Large intestine (tissue), 12 donors: ENCODE measurements at places on chromosomes 6 and 20.

DNA sequence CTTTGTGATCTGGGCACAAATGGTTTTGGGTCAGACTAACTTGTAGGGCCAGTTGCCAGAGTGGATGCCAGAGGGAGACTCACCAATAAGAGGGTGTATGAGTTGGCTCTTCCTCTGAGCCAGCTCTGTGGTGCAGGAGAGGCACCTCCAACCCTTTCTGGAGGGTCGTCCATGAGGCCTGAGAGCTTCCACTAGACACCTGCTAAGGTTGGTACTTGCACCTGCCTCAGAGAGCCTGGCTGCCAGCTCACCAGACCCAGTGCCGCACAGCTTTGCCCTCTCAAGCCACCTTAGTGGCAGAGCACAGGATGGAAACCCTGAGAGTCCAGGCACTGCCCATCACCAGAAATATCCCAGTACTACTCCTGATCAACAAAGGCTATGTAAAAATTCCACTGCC, 504.3 kb downstream of the EYS start:
- no peak for DNase-seq
- no peak overlapping the region for H3K27ac ChIP-seq
- no peak overlapping the region for H3K4me3 ChIP-seq
- H3K36me3 ChIP-seq: no peaks in the 10 kb centered on the region
- no peaks in the 10 kb centered on the region for H3K27me3 ChIP-seq

- H3K27ac ChIP-seq: no peak overlapping the region
- no peaks in the 10 kb centered on the region for H3K27me3 ChIP-seq
- H3K4me1 ChIP-seq: peaks cover 9% of the 10 kb centered on the region
- no peaks in the 10 kb centered on the region for H3K36me3 ChIP-seq
- peak; percentile 18 for DNase-seq
Observed at GRCh38 chr20:22536956-22537756, 47.2 kb downstream of the FOXA2 start.

- H3K27me3 ChIP-seq: no peaks in the 10 kb centered on the region
- no peak for DNase-seq
- no peak overlapping the region for H3K4me3 ChIP-seq
- no peaks in the 10 kb centered on the region for H3K4me1 ChIP-seq
- H3K36me3 ChIP-seq: no peaks in the 10 kb centered on the region
Observed at GRCh38 chr6:45724511-45724910, 291.1 kb downstream of the CLIC5 start.

- no peaks in the 10 kb centered on the region for H3K4me1 ChIP-seq
- no peak overlapping the region for H3K27ac ChIP-seq
- no peaks in the 10 kb centered on the region for H3K36me3 ChIP-seq
- H3K4me3 ChIP-seq: no peak overlapping the region
- peaks cover 2% of the 10 kb centered on the region for H3K27me3 ChIP-seq
- no peak for DNase-seq
Observed at GRCh38 chr6:79993911-79994309, 10.5 kb upstream of the TTK start.

DNA sequence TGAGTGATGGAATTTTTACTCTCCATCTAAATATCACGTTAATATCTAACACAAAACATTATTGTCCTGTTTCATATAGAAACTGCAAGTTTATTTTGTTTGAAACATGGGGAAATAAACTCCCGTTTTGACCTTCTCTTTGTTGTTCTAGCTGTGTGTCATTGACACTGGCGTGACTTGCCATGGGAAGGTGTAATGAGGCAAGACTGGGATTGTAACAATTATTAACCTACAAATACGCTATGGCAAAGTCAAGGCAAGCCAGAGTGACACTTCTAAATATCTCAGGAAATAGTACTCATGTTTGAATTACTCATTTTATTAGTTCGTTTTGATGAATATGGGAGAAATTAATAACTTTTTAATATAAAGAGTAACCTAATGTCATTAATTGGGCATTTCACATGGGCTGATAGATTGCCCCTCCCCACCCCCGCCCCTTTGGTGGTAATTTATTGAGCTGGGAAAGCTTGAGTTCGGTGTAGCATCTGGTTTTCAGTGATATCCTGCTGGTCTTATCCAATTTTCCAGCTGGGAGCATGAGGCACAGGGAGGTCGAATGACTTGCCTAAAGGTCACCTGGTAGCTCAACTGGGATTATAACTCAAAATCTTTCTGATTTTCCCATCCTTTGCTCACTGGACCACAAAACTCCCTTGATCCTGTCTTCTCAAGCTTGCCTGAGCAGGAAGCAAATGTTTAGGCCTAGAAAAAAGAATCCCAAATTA, 380.6 kb upstream of the JAG1 start:
- H3K4me3 ChIP-seq: no peak overlapping the region
- no peak for DNase-seq
- H3K27me3 ChIP-seq: no peaks in the 10 kb centered on the region
- H3K27ac ChIP-seq: no peak overlapping the region
- no peaks in the 10 kb centered on the region for H3K36me3 ChIP-seq

- H3K4me1 ChIP-seq: no peaks in the 10 kb centered on the region
- no peaks in the 10 kb centered on the region for H3K27me3 ChIP-seq
- no peaks in the 10 kb centered on the region for H3K36me3 ChIP-seq
- H3K4me3 ChIP-seq: no peak overlapping the region
Observed at GRCh38 chr6:1579096-1579495, 30.6 kb upstream of the FOXC1 start.

DNA sequence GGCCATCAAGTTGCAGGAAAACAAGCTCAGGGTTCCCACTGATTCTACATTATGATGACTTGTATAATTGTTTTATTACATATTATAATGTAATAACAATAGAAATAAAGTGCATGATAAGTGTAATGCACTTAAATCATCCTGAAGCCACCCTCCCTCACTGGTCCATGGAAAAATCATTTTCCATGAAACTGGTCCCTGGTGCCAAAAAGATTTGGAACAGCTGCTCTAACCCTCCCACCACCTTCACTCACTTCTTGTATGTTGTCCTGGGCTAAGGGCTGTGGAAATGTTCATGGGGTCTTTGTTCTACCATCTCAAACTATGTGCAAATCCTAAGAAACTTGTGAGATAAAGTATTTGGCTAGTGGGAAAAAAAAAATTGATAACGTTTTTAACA, 133.8 kb downstream of the LRRC1 start:
- no peak overlapping the region for H3K4me3 ChIP-seq
- H3K27ac ChIP-seq: peak overlapping the region; percentile 70
- peaks cover 26% of the 10 kb centered on the region for H3K4me1 ChIP-seq
- DNase-seq: no peak
- H3K36me3 ChIP-seq: no peaks in the 10 kb centered on the region

- H3K36me3 ChIP-seq: no peaks in the 10 kb centered on the region
- peak within 1 kb of the TSS; percentile 53 for H3K27ac ChIP-seq
- peak within 1 kb of the TSS; percentile 97 for H3K4me3 ChIP-seq
Observed at GRCh38 chr6:37353761-37354525, at the start of gene RNF8. Gene RNF8 (plus strand): TSS chr6:37353983. CDS start chr6:37354165, 182 bp downstream.

DNA sequence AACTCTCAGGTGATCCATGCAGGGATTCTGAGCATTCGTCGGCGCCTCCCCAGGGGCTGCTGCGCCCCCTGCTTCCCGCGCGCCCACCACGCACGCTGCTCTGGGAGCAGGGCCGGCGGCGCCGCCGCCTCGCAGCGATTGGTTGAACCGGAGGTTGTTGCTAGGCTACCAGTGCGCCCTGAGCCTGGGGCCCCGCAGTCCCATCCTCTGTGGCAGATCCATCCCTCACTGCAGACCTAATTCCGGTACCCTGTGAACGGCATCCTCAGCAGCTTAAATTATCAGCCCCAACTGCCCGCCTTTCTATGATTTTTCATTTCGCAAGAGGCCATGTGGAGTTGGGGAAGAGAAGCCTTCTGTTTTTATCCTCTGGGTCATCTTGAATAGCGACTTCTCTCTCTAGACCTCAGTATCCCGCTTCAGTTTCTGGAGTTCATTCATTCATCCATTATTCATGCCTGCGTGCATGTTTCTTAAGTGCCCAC, 15.4 kb downstream of the PNPLA1 start:
- no peaks in the 10 kb centered on the region for H3K36me3 ChIP-seq
- no peak overlapping the region for H3K27ac ChIP-seq
- no peak overlapping the region for H3K4me3 ChIP-seq
- no peak for DNase-seq
- H3K27me3 ChIP-seq: peaks cover 19% of the 10 kb centered on the region
- peaks cover 18% of the 10 kb centered on the region for H3K4me1 ChIP-seq

DNA sequence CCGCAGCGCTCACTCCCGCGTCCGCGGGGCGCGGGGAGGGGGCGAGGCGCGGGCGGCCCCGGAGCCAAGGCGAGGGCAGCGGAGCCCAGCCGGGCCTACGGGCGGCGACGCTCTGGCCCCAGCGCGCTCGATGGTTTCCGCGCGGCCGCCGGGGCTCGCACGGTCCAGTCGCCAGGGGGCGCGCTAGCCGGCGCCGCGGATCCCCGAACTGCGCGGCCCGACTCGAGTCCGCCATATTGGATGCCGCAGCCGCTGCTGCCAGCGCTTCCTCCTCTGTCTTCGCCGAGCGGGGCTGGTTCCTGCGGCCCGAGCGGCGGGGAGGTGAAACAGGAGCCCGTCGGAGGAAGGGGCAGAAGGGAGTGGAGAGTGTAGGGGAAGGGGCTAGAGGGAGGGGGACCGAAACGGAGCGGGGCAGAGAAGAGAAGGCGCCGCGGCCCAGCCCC, at the start of gene SCAF8:
SCAF8 (plus strand) TSS at position 234 of the 443 bp plus-strand sequence. CDS start 485 bp downstream, outside the sequence.
- peak; percentile 94 for DNase-seq
- no peaks in the 10 kb centered on the region for H3K36me3 ChIP-seq
- H3K4me3 ChIP-seq: peak within 1 kb of the TSS; percentile 88

GRCh38 chr6:39892490-39893129, 41.7 kb downstream of the MOCS1 start:
- no peaks in the 10 kb centered on the region for H3K27me3 ChIP-seq
- H3K27ac ChIP-seq: no peak overlapping the region
- DNase-seq: peak; percentile 37

- H3K4me1 ChIP-seq: peaks cover 6% of the 10 kb centered on the region
- H3K27me3 ChIP-seq: no peaks in the 10 kb centered on the region
- H3K4me3 ChIP-seq: no peak overlapping the region
- peaks cover 4% of the 10 kb centered on the region for H3K36me3 ChIP-seq
Observed at GRCh38 chr6:34342247-34342646, 50.2 kb downstream of the NUDT3 start.
